T-cell (primary cell): ENCODE measurements at places on chromosomes 2 and 18. TPM values are rescaled to one million over a fixed set of nuclear protein-coding genes. Genes with fewer than 3 reads are reported as not detected.

CWC22 gene
- total RNA-seq: 16.1 TPM

POTEI gene
- not detected for total RNA-seq

CFAP65 gene
- 0.16 TPM for total RNA-seq

ERFE gene
- not detected for total RNA-seq

GRCh38 chr2:151765760-151766410 is 31.6 kb upstream of the NEB start:
- peaks cover 15% of the 10 kb centered on the region for H3K4me1 ChIP-seq
- H3K36me3 ChIP-seq: no peaks in the 10 kb centered on the region
- H3K4me3 ChIP-seq: no peak overlapping the region
- H3K27ac ChIP-seq: no peak overlapping the region
- no peak for DNase-seq

- DNase-seq: no peak
- H3K27me3 ChIP-seq: peaks cover 10% of the 10 kb centered on the region
- peaks cover 8% of the 10 kb centered on the region for H3K4me1 ChIP-seq
- H3K4me3 ChIP-seq: no peak overlapping the region
- H3K36me3 ChIP-seq: no peaks in the 10 kb centered on the region
Observed at GRCh38 chr18:32469190-32469651, 1.5 kb downstream of the GAREM1 start.

DNA sequence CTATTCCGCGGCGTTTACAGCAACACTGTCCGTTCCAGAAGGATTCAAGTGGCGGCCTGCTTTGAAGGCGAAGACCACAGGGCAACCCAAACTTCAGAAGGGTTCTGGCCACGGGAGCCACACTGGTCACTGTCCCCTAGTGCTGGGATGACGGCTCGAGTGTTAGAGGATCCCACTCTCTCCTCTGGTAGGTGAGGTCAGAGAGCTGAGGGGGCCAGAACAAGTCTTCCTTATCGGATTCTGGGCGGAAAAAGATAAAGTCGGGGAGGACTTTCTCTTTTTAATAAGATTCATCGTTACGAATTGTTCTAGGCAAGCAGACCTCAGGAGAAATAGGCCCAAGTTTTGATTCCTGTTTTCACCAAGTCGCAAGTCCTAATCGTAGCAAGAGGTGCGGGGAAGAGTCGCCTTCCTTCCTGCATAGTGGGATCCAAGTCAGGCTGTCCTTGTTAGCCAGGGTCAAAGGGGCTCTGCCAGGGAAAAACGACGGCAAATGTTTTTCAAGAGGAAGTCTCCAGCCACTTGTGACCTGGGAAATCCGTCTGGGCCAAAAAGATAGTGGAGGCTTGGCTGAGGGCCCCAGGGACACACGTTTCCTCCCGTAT is 864 bp upstream of the MYL12A start:
- peaks cover 9% of the 10 kb centered on the region for H3K36me3 ChIP-seq
- peaks cover 33% of the 10 kb centered on the region for H3K4me1 ChIP-seq
- H3K4me3 ChIP-seq: peak overlapping the region; percentile 90
- H3K27ac ChIP-seq: peak overlapping the region; percentile 82

DNA sequence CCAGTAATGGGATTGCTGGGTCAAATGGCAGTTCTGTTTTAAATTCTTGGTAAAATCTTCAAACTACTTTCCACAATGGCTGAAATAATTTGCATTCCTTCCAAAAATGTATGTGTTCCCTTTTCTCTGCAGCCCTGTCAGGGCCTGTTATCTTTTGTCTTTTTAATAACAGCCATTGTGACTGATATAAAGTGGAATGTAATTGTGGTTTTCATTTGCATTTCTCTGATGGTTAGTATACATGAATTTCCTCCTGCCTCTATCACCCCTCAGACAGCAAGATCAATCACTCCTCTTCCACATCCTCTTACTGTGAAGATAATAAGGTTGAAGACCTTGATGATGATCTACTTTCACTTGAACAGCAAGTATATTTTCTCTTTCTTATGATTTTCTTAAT is 304.8 kb upstream of the FSIP2 start:
- no peaks in the 10 kb centered on the region for H3K27me3 ChIP-seq
- H3K4me1 ChIP-seq: no peaks in the 10 kb centered on the region
- H3K27ac ChIP-seq: no peak overlapping the region
- no peaks in the 10 kb centered on the region for H3K36me3 ChIP-seq

GRCh38 chr2:58512878-58513277 is 271.8 kb upstream of the FANCL start:
- no peaks in the 10 kb centered on the region for H3K27me3 ChIP-seq
- DNase-seq: no peak
- H3K27ac ChIP-seq: no peak overlapping the region

DNA sequence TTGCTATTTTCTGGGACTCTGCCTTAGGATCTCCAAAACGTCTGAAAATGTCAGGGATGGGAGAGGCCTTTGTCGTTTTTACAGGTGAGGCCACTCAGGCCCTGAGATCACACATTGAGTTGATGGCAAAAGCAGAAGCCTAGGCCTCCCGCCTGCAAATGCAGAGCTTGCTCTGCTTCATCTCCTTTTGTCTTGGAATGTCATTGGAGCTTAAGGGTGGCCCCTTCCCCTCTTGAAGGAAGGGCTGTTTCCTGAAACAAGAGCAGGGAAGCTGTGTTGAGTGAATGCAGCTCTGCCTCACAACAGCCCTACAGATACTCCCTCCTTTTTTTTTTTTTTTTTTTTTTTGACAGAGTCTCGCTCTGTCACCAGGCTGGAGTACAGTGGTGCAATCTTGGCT is 123.5 kb downstream of the GLI2 start:
- DNase-seq: no peak
- H3K27ac ChIP-seq: no peak overlapping the region
- no peaks in the 10 kb centered on the region for H3K27me3 ChIP-seq
- H3K4me1 ChIP-seq: no peaks in the 10 kb centered on the region
- H3K36me3 ChIP-seq: no peaks in the 10 kb centered on the region

GRCh38 chr2:45855374-45855773 is 203.9 kb downstream of the PRKCE start:
- H3K4me1 ChIP-seq: peaks cover 9% of the 10 kb centered on the region
- DNase-seq: no peak
- no peaks in the 10 kb centered on the region for H3K27me3 ChIP-seq
- no peak overlapping the region for H3K4me3 ChIP-seq
- no peaks in the 10 kb centered on the region for H3K36me3 ChIP-seq
- no peak overlapping the region for H3K27ac ChIP-seq

- no peak overlapping the region for H3K4me3 ChIP-seq
- H3K4me1 ChIP-seq: no peaks in the 10 kb centered on the region
- H3K36me3 ChIP-seq: no peaks in the 10 kb centered on the region
- no peak for DNase-seq
- H3K27me3 ChIP-seq: peaks cover 59% of the 10 kb centered on the region
Observed at GRCh38 chr2:232516551-232516950, 3.6 kb upstream of the PRSS56 start.

DNA sequence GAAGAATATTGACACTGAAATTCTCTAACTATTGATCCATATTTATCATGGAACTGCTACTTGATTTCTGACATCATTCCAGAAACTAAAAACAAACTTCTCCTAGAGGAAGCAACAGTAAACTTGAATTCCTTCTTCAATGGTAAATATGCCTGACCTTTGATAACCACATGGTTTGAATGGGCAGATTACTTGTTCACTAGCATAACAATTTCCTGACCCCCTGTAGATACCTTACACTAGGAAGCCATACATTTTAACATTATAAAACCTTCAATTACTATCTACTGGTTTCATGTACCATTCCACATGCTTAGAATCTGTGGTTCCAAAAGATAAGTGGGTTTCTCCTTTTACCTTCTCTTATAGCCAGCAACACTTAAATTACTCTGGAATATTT is 36.5 kb upstream of the DSG1 start:
- H3K27ac ChIP-seq: no peak overlapping the region
- H3K27me3 ChIP-seq: no peaks in the 10 kb centered on the region

- no peaks in the 10 kb centered on the region for H3K4me1 ChIP-seq
- no peak for DNase-seq
- H3K36me3 ChIP-seq: no peaks in the 10 kb centered on the region
- no peaks in the 10 kb centered on the region for H3K27me3 ChIP-seq
- H3K4me3 ChIP-seq: no peak overlapping the region
Observed at GRCh38 chr2:76870011-76870410, 652.2 kb downstream of the LRRTM4 start.

GRCh38 chr2:24883946-24884345 is 36.1 kb downstream of the ADCY3 start:
- no peak overlapping the region for H3K27ac ChIP-seq
- no peaks in the 10 kb centered on the region for H3K27me3 ChIP-seq
- DNase-seq: no peak
- H3K4me3 ChIP-seq: no peak overlapping the region

DNA sequence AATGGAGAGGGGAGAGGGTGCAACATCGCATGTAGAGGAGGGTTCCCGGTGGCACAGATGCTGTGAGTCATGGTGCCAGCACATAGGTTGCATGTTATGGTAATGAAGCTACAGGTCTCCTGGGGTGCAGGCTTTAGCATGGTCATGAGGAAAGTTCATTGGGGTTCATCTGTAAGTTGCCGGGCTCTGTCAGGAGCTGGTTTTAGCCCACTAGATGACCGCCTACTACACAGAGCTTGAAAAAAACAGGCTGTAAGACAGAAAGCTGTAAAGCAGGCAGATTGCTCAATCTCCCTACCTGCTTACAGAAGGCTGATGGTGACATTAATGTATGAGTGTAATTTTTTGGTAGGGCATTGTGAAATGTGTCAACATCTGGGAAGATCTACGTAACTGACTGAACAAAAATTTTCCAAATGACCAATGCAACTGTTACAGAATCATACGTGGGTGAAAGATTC is 23.9 kb downstream of the DYSF start:
- DNase-seq: no peak
- H3K27ac ChIP-seq: no peak overlapping the region
- no peak overlapping the region for H3K4me3 ChIP-seq
- H3K36me3 ChIP-seq: no peaks in the 10 kb centered on the region
- no peaks in the 10 kb centered on the region for H3K4me1 ChIP-seq

DNA sequence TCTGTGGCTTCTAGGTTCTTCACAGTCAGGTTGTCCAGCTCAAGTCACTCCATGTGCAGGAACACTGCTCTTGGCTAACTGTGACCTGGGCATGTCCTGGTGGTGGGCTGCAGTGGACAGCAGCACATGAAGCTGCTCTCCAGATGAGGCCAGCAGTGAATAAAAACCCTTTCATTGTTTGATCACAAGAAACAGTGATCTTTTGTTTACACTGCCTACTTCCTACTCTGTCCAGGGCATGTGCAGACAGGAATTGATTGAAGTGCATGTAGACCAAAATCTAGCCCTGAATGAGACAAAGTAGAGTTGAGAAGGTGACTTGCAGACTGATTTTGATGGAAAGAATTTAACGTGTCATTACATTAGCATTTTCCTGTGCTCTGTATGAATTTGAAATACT is 34.9 kb downstream of the BCL2L11 start:
- DNase-seq: no peak
- no peaks in the 10 kb centered on the region for H3K27me3 ChIP-seq
